CD4-positive, alpha-beta T cell treated with Interleukin-6 at 100 ng/mL for 8 hours (primary cell): ENCODE measurements at places on chromosomes 5 and 9.

GRCh38 chr5:95779611-95780010 is 42.9 kb downstream of the GLRX start:
- no peak for DNase-seq

DNA sequence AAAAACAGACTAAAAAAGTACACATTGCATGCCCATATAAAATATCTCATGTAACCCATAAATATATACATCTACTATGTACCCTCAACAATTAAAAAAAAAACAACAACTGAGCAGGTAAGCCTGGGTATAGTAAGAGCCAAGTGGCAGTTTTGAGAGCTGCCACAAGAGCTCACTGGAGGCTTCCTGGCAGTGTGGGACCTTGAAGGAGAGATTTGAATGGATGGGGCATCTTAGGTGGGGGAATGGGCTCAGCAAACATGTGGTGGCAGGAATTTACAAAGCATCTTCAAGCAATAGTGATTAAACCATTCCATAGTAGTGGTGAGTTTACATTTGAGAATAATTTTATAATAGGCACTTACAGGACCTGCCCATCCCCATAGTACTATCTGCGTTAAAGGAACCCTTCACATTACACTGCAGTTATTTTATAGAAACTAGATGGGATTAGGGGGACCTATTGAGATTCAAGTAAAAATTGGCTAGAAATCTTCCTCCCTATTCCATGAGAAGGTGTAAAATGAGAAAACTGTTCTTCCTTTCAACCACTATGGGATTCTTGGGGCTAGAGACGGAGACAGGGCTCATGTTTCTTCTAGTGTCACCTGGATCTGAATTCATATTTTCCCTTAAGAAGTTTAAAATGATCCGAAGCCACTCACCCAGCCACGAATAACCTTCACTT is 6.9 kb downstream of the MEGF10 start:
- DNase-seq = no peak

DNA sequence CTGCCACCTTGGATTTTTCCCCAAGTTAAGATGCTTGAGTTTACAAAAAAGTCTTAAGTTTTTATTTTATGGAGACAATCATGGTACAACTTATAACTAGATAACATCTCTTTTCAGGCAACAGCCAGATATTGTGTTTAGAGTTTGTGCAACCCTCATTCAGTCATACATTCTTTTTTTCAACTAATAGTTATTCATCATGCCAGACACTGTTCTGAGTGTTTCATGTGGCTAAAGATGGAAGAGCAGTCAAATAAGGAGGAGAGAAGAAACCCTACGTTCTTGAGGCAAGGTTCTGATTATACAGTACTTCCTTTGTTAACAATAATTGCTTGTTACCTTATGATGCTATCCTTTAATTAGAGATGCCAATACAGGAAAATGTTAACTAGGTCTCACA is 42.1 kb upstream of the ZNF462 start:
- no peak for DNase-seq

GRCh38 chr9:130634801-130635200 is 29.6 kb upstream of the PRDM12 start:
- no peak for DNase-seq

DNA sequence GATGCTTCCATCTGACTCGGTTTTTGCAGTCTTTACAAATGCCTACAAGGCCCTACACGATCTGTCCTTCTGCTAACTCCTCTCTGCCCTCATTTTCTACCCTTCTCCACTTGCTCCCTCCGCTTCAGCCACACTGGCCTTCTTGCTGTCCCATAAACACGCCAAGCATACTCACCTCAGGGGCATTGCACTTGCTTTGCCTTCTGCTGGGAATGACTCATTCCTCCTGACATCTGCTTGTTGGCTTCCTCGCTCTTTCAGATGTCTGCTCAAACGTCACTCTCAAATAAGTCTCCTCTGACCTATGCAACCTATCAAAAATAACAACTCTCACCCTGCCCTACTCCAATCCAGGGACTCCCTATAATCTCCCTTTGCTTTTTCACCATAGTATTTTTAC is 28.2 kb downstream of the CDC25C start:
- no peak for DNase-seq

DNA sequence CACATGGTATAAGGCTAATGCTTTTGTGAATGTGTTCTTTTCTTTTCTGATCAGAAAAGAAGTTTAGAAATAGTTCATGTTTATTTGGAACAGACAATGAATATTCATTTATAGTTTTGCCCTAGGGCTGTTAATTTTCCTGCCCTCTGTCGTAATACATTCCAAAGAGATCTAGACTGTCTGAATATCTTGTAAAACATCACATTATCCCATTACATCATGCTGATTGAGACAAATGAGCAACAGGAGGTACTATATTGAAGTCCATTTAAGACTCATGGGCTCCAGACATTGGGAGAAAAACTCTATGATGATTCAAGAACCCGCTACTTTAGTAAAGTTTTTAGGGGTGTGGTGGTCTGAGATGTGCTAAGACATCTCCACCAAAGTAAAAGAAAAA is 121.2 kb upstream of the MAP1B start:
- DNase-seq = no peak

- no peak for DNase-seq
Measured at GRCh38 chr5:181099602-181100086, 31.3 kb downstream of the OR2V1 start.

GRCh38 chr9:72911816-72912215 is 41.0 kb downstream of the ALDH1A1 start:
- DNase-seq = no peak

GRCh38 chr9:81071108-81071507 is 618.2 kb downstream of the TLE1 start:
- no peak for DNase-seq

GRCh38 chr5:33312571-33313549 is 127.9 kb upstream of the TARS1 start:
- no peak for DNase-seq

DNA sequence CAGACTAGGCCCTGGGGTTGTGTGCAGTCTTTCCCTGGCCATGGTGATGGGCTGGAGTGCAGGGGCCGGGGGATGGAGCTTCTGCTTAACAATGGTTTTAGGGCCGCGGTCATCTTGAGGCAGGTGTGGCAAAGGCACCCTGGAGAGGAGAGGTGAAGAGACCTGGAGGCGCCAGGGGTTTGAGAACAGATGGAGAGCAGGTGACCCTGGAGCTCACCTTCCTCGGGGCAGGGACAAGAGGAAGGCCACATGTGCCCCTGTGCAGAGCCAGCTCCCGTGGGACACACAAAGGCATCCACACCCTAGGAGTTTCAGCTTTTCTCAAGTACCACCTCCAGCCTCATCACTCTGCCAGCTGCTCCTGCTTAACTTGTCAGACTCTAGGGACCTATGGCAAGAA is 46.4 kb upstream of the SH3GL2 start:
- no peak for DNase-seq

- no peak for DNase-seq
Measured at GRCh38 chr9:33637881-33638280, 113.8 kb downstream of the ANKRD18B start.

- DNase-seq = no peak
Measured at GRCh38 chr5:61467766-61468482, 135.9 kb downstream of the ZSWIM6 start.

GRCh38 chr5:94360382-94361130 is 257.8 kb downstream of the KIAA0825 start:
- no peak for DNase-seq

DNA sequence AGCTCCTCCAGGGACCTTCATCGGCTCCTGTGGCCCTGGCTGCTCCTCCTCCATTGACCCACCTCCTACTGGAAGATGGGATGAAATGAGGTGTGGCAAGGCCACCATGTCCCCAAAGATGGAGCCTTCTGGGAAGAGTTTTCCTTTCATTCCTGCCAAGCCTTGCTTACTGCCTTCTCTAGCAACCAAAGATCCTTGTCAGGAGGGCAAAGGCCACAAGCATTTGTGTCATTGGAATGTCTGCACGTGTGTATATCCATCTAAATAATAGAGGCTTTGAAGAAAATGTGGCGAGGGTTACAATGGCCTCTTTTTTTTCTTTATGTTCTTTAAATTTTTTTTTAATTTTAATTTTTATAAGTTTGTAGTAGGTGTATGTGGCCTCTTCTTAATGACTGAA is 313.6 kb downstream of the ARHGEF28 start:
- no peak for DNase-seq

- DNase-seq = peak; percentile 83
Measured at GRCh38 chr9:131500377-131500776, 2.3 kb upstream of the POMT1 start.

DNA sequence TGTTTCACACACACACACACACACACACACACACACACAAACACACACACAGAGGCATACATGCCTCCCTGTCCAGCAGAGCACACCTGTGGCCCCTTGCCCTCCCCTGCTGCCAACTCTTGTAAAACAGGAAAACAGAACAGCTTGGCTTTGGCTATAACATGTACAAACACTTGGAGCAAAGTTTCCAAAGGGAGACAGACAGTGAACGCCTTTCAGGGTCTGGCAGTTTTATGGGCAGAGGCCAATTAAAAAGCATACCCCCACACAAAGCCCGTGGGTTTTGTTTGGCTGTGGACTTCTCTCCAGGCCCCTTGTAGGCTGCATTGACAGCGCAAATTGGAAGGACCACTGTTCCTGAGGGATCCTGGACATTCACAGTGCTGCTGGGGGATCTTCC is 265.6 kb downstream of the PAPPA start:
- DNase-seq = no peak

DNA sequence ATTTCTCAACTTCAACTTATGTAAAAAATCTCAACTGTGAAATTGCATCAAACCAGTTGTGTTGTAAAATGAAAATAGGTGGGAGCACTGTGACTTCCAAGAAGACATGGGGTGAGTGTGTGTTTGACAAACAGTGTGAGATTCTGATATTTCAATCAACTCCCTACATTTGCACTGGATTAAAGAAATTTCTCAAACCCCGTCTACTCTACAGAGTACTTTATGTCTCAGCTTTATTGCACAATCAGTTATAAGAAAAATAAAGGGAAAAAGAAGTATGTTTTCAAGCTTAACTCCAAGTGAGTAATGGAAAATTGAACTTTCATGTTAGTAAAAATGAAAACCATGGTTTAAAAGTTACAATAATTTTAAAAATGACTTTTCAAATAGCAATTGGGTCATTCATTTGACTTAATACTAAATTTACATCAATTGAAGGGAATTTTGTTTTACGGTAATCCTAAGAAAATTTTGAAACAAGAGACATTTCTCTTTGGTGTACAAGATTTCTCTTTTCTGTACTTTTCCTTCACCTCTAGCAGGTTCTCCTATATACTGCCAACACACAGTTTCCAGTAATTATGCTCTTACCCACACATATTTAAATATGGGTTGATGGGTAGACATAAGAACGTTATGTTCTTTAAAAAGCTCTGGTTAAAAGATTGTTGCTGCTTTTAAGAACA is 80.3 kb downstream of the CDO1 start:
- no peak for DNase-seq
